ENCODE measurements at places on chromosomes 3 and 15.

DNA sequence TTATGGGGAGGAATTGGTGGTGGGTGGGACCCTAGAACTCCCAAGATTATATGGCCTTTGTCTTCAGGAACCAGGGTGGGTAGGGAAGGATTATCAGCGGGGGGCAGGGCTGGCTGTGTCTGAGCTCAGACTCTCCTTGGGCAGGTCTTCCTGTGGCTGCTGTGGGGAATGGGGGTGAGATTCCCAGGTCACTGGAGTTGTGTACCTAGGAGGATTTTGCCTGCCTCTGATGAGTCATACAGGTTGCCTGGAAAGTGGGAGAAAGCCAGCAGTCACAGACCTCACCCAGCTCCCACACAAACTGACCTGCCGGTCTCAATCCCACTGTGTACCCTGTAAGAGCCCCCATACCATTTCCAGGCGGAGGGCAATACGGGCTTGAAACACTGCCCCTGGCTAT lies 209.9 kb upstream of the CNTN3 start:
- no peak for DNase-seq

GRCh38 chr15:29066310-29066709 lies 180.5 kb downstream of the APBA2 start:
- no peak for DNase-seq

DNA sequence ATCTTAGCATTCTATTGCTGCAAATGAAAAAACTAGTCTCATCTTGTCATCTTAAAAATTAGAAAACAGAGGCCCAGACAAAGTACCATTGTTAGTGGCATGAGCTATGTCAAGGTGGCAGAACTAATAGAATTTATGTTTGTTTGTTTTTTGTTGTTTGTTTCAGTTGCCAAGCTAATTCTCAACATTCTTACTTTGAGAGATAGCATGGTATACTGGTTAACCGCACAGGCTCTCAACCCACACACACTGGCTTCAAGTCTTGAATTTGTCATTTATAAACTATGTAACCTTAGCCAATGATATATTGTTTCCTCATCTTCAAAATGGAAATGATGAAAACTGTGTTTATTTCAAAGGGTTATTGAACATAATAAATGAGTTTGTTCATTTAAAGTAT lies 367.6 kb upstream of the PLSCR5 start:
- no peak for DNase-seq

GRCh38 chr15:99385865-99386264 lies 134.6 kb downstream of the LRRC28 start:
- DNase-seq, result no peak

GRCh38 chr3:111739311-111739911 lies 119.7 kb upstream of the PHLDB2 start:
- DNase-seq, result no peak

GRCh38 chr3:183486472-183486871 lies 58.1 kb upstream of the MCF2L2 start:
- DNase-seq, result no peak

- DNase-seq, result no peak
Observed at GRCh38 chr3:157119369-157119951, 40.5 kb downstream of the CCNL1 start.

- no peak for DNase-seq
Observed at GRCh38 chr3:65563861-65564260, 474.9 kb downstream of the MAGI1 start.

- DNase-seq, result no peak
Observed at GRCh38 chr3:52010431-52010830, 14.7 kb upstream of the RPL29 start.

DNA sequence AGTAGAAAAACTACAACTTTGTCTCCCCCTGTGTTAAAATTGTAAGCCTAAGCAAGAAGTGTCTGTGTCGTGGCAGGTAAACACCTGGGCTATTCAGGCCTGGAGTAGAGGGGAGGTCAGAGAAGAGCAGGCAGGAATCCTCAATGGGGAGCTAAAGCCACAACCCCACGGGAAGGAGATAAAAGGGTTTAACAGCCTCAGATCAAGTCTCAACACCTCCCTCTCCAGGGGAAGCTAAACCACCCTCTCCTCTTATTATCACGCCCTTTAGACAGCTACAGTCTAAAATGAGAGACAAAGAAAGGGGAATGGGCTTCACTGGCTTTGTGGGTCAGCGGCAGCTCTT lies 11.6 kb downstream of the ETV5 start:
- no peak for DNase-seq

DNA sequence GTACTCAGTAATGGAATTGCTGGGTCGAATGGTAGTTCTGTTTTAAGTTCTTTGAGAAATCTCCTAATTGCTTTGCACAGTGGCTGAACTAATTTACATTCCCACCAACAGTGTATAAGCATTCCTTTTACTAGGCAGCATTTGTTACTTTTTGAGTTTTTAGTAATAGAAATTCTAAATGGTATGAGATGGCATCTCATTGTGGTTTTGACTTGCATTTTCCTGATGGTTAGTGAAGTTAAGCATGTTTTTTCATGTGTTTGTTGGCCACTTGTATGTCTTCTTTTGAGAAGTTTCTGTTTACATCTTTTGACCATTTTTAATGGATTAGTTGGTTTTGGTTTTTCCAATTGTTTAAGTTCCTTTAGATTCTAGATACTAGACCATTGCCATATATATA lies 28.4 kb downstream of the TP63 start:
- DNase-seq, result no peak
